ENCODE measurements at places on chromosomes 3 and 15.

DNA sequence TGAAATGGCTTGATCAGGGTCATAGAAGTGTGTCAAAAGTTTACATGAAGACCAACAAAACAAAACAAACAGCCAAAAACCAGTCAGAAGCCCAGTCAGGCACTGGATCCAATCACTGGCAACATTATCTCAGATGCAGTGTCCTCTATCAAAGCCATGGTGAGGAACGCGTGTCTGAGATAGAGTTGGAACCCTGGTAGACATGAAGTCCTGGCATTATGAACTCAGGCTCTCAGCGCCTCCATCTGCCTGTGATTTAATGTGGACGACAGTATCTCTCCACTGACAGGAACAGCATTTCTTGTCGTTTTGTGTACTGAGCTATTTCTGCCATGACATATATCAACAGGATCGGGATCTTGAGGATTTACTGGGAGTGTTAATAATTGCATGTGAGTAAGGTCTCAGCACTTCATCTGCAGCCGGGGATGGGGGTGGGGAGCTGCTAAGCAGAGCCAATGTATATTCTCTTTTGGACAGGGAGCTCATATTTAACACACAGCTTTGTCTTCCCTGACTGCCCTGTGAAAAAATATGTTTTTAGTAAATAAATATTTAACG, 1120.0 kb downstream of the IGSF11 start:
- no peak for DNase-seq

GRCh38 chr15:85615930-85616329, 178.8 kb downstream of the KLHL25 start:
- no peak for DNase-seq

DNA sequence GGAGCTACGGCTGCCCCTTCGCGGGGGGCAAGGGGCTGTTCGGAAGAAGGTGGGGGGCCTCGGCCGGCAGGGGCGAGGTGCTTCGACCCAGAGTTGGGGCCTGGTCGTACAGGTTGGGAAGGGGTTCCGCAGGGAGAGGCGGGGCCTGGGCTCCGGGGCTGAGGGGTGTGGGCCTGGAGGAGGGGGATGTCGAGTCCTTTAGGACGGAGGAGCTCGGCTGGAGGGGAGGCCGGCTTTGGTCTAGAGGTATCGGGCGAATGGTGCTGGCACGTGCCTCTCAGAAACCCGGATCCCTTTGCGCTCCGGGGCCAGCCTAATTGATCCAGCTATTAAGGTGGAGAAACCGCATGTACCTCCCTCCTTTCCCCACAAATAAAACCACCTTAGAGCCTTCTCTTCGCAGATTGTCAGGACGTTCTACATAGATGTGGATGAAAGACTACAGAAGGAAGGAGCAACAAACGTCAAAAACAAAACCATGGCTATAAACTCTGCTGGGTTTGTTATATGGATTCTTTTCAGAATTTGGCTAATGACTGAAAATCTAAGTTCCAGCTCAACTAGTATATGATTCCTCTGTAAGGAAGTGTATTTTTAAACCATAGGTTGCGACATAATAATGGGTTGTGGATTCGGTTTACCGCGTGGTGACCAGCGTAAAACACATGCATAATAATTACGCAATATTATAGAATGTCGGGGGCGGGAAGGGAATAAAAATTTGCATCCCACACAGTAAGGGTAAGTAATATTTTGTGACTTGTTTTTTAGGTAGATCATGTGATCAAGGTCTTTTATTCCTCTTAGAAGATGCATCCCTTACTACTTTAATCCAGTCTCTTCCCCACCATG, 644 bp upstream of the NGLY1 start:
- DNase-seq, result no peak

GRCh38 chr3:47310391-47310790, 27.6 kb downstream of the KLHL18 start:
- no peak for DNase-seq

DNA sequence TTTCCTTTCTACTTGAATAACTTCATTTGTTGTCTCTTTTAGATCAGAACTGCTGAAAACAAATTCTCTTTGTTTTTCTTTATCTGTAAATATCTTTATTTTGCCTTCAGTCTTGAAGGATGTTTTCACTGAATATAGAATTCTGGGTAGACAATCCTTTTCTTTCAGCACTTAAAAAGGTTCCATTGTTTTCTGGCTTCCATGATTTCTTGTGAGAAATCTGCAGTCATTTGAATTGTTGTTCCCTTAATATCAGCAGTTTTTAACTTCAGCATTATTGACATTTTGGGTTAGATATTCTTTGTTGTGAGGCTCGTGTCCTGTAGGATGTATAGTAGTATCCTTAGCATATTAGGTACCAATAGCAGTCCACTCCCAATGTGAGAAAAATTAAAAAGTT, 65.8 kb downstream of the SV2B start:
- DNase-seq, result no peak
